GM12865 (cell line): ENCODE measurements at places on chromosomes 5 and 9.

DNA sequence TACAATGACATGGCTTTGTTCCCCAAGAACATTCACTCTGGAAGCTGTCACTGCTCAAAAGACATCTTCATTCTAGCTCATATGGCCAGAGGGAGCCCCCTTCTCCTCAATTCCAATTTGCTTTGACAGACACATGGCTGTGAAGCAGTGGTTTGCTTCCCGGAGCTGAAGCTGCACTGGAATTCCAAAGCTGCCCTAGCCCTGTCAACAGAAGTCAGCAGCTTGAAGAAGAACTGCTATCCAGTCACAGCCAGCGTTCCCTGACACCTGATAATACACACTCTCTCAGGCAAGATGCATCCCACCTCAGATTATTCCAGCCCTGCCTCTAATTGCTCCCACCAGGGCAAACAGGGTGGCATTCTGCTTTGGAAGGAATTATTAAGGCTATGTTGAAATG is 93.7 kb downstream of the SEMA5A start:
- no peak for DNase-seq

GRCh38 chr9:13621872-13622564 is 342.5 kb upstream of the MPDZ start:
- DNase-seq = no peak

DNA sequence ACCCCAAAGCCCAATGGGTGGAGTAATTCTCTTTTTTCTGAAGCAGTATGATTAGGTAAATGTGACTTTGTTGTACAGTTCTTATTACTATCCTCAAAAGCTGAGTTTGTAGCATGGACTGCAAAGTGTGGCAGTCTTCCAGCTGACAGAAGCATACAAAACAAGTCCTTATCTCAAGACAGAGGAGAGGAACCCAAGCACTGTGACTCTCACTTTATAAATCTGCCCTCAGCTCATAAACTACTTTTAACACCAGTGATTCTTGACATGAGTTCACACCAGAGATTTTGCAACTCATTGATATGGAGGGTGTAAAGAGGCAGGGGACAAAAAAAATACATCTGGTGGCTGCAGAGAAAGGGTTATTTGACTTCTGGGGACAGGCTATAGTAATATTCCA is 251.6 kb downstream of the NTRK2 start:
- DNase-seq = no peak

DNA sequence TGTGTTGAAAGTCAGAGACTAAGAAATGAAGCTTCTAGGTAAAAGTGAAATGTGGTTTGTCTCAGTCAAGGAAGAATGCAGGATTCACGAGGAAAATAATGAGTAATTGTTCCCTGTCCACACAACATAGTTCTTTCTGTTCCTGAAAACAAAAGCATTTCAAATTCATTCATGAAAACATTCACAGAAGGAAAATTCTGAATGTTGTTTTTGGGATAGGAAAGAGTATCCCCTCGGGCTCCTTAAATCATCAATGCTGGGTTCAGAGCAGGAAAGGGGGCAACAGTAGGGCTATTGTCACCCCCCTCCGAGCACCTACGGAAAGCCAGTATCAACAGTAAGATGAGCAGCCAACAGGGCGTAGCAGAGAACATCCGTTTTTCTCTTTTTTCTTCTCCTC is 769.9 kb upstream of the ADAMTS16 start:
- DNase-seq = no peak

DNA sequence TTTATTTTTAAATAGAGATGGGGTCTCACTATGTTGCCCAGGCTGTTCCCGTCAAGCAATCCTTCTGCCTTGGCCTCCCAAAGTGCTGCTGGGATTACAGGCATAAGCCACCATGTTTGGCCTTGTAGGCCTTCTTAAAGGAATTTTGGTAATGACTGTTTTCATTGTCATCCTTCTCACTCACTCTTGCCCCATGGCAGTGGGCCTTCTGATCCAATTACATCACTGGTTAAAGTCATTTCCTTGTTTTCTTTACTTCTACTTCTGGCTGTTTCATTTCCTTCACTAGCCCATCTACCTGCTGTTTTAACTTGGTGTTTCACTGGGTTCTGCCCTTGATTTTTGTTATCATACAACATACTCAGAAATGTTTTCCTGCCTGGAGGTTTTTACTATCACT is 20.1 kb upstream of the NIM1K start:
- no peak for DNase-seq

GRCh38 chr5:180486636-180487149 is 7.5 kb upstream of the CNOT6 start:
- no peak for DNase-seq

- no peak for DNase-seq
These were observed 37.8 kb downstream of the EPB41L4B start for GRCh38 chr9:109283012-109283411.

GRCh38 chr5:16856531-16856930 is 79.6 kb downstream of the MYO10 start:
- DNase-seq = no peak

GRCh38 chr9:4725706-4726442 is 15.1 kb downstream of the AK3 start:
- peak; percentile 36 for DNase-seq

GRCh38 chr9:3177146-3177761 is 333.4 kb upstream of the PUM3 start:
- no peak for DNase-seq

GRCh38 chr5:134444941-134445471 is 33.3 kb upstream of the CDKN2AIPNL start:
- no peak for DNase-seq

GRCh38 chr5:135173662-135174290 is 139.7 kb upstream of the PITX1 start:
- no peak for DNase-seq

DNA sequence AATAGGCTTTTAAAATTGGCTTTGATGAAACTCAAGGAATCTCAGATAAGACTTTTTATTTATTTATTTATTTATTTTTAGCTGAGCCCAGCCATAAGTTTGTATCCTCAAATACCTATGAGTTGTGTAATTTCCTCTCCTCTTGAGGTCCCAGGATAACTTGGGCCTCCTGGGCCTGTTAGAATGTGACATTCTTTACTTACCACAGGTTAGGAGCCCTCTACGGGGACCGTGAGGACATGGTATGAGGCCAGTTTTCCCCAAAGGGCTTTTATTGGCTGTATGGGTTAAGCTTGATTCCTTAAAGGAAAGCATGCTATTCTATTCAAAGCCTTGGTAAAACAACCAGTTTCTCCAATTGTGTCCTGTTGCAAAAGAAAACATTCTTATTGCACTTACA is 16.9 kb downstream of the SHISAL2B start:
- DNase-seq = no peak

DNA sequence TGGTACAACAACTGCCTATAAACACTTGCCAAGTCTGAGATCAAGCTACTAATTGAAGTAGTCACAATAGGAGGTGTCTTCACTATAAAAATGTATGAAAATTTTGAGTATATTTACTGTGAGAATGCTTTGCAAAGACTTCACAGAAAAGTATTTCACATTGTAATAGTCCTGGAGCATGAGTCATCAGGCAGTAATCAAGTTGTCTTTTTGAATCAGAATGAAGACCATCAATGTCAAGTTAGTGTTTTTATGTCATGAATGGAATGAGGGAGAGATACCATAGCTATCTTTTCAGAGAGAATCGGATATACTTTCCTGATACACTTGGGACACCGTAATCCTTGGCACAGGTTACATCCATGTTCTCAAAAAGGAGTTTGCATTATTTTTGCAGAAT is 466.9 kb upstream of the ARRDC3 start:
- no peak for DNase-seq

DNA sequence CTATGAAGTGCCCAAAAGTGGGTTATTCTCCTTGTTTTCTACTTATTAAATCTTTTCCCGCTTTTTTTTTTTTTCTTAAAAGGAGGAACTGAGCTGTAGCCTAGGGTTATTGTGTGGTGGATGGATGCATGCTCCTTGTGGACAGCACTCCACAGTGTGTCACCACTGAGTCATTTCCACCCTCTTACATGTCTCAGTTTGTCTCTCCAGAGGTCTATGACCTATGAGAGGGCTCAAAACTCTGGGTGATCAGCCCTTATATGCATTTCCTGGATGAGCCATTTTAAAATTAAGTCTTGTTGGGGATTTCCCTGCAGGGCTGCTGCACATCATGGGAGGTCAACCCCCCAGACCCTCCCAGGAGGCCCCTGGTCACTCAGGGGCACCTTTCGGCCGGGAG is 102.2 kb upstream of the MOCS2 start:
- no peak for DNase-seq

- DNase-seq = no peak
These were observed 308.5 kb downstream of the ADGRV1 start for GRCh38 chr5:90866915-90867731.

- no peak for DNase-seq
These were observed 62.8 kb upstream of the IL33 start for GRCh38 chr9:6152788-6153187.

DNA sequence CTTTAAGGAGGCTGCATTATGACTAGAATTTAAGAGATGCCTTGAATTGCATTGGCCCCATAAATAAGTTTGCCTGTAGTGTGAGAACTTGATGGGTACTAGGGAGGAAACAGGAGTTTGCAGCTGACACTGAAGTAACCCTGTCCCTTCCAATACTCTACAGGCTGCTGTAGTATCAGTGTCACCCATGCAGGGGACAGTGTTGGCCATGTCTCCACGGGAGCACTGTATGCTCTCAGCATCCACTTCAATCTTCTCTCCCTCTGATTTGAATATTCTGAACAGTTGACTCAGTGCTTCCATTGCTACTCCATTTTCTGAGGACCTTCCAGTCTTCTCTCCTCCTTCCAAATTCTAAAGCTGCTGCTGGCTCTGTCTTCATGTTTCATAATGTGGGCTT is 11.4 kb upstream of the IFNA14 start:
- DNase-seq = no peak

DNA sequence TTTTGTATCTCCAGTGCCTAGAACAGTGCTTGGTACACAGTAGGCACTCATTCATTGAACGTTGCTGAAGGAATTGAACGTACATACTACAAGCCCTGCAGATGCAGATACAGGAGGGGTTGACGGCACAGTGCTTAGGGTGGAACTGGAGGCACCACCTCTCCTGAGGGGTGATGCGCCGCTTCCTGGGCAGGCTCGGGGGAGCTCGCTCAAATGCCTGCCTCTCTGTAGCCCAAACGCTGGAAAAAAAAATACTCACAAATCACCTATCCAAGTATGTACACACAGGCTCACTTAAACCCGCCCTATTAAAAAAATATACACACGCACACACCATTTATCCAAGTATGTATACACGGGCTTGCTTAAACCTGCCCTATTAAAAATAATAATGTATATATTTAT is 536 bp upstream of the COMMD10 start:
- peak; percentile 55 for DNase-seq

DNA sequence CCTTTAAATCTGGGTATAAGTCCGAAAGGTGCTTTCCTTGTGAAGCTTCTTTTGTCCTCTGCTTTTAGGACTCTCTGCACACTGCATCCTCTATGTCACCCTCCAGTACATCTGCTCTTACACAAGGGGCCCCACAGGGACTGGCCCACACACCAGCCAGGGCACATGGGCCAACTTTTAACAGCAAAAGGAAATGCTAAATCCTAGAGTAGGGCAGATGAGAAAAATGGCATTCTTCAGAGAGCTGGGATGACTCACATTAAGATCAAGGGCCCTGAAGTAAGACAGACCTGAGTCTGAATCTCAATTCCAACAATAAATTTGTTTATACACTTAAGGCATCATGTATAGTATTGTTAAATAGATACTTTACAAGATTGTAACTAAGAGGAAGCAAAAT is 40.3 kb upstream of the CDKN2B start:
- no peak for DNase-seq

- peak; percentile 84 for DNase-seq
These were observed 1.3 kb upstream of the TRMO start for GRCh38 chr9:97923529-97924108.

GRCh38 chr9:94623253-94623652 is 16.1 kb downstream of the FBP1 start:
- peak; percentile 57 for DNase-seq

DNA sequence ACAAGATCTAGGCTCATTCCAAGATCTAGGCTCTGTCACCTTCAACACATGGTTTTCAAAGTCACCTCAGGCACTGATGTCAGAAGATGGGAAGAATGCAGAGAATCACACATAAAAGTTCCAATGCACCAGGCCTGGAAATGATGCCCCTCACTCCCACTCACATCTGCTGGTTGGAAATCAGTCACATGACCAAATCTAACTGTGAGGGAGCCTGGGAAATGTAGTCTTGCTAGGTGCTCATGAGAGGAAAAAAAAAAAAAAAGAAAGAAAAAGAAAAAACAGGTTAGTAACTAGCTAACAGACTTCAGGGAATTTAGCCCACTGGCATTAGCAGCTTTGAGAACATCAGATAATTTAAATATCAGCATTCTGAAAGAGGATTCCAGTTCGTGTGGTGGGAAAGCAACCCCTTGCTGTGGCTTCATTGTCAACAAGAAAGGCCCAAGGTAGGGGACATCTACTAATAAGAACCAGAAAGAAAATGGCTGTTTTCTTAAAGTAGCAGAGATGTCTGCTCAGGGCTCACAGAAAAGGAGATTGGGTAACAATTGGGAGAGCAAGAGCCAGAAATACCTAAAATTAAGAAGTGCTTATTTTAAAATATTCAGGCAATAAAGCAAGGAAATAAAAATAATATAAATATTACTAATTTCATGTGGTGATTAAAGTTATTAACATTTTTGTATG is 614.3 kb downstream of the ACTL7B start:
- DNase-seq = no peak

- DNase-seq = no peak
These were observed 272.4 kb downstream of the ARRDC3 start for GRCh38 chr5:91110686-91111085.

GRCh38 chr5:2852446-2852845 is 101.0 kb upstream of the IRX2 start:
- no peak for DNase-seq

DNA sequence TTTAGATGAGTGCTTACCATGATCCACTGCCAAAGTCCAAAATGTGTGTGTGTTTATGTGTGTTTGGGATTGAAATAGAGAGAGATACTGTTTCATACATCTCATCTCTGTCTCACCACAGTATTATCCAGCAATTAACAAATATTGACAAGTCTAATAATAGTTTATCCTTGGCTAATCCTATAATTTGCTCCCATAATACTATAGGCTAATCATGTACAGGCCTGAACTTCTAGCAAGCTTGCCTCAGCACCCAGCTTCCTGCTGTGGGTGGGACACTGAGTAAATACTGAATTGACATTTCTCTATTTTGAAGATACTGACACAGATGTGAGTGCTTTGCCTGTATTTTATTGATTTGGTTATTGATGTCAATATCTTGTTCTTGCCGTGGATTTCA is 35.3 kb upstream of the KCNV2 start:
- DNase-seq = no peak

- DNase-seq = no peak
These were observed 1011.5 kb upstream of the ACO1 start for GRCh38 chr9:31372799-31373587.
